Activated CD4-positive, alpha-beta memory T cell treated with anti-CD3 and anti-CD28 coated beads for 36 hours (primary cell): ENCODE measurements at places on chromosomes 12 and 14. TPM values are rescaled to one million over a fixed set of nuclear protein-coding genes. Genes with fewer than 3 reads are reported as not detected.

DNA sequence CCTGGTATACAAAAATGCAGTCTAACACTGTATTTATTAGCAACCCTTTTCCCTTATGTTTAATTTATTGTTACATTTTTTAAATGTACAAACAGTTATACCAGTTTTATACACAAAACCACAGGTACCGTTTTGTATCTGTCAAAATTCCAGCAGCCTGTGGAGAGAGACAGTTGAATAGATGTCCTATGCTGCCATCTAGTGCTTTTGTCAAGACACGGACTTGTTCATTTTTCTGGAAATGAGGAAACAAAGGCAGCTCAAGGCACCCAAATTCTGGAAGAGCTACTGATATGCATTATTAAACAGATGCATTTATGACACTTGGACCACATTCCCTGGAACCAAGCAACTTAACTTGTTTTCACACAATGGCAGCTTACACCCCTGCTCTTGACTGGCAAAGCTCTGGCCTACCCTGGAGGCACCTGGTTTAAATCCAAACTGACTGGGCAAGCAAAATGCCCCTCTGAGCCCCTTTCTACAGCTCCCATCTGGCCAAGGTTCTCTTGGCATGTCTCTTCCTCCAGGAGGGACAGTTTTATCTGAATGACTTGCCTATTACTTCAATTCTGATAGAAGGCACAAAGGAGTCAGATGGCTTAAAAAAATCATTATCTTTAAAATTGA is 286.9 kb upstream of the PRKD1 start:
- no peak for DNase-seq

Gene CCDC60
- total RNA-seq, result not detected

Gene CCDC197
- total RNA-seq, result 0.69 TPM

- no peak for DNase-seq
These were observed 10.4 kb downstream of the DTX1 start for GRCh38 chr12:113066813-113067400.

Gene DRAM1
- total RNA-seq, result 2.6 TPM

Gene KIF26A
- total RNA-seq, result 0.38 TPM

DNA sequence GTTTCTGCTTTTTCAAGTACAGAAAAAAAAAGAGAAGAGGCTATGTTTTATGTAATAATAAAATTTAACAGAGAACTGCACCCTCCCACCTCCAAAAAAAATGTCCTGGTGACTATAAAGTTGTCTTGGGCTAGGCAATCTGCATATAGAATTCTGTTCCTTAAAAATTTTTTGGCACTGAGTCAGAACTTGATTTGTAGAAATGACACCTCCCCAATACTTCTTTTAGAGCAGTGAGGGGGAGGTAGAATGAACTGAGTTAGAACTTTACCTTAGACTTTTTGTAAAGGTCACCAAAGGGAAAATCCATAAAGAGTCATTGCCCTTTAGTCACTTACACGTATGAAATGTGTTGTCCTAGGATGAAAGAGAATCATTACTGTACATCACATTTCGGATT is 80.0 kb downstream of the BTG1 start:
- DNase-seq, result no peak
